ENCODE measurements at places on chromosomes 1 and 21.
A peak's percentile ranks its signal among the peaks of the same experiment; 100 is the strongest.

DNA sequence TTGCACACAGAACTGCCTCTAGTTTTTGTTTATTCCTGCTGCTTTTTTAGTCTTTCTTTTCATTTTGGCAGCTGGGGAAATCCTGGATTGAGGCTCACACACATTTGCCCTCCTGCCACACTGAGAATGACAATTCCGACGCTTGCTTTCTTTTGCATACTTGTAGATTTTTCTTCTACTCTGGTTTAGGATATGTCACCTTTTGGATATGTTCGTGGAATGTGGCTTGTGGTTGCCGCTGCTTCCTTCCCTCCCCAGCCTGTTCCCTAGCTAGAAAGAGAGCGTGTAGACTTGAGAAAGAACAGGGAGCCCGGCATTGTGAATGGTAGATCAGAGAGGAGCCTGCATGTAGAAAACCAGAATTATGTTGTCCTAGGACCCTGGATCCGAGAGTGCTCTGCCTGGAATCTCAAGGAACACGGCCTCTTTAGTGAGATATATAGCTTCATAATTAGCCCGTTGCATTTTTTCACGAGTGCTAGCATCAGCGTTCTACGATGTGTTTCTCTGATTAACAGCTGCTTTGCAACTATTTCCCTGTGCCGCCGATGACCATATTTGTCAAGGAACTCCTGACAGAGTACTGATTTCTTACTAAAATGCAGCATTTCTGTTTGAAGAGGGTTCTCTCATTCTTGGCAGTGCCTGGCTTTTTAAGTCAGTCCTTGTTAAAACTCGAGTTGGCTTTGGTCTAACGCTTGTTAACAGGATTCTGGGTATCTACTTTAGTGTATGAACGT, 56.2 kb downstream of the PEX14 start:
- DNase-seq = no peak

DNA sequence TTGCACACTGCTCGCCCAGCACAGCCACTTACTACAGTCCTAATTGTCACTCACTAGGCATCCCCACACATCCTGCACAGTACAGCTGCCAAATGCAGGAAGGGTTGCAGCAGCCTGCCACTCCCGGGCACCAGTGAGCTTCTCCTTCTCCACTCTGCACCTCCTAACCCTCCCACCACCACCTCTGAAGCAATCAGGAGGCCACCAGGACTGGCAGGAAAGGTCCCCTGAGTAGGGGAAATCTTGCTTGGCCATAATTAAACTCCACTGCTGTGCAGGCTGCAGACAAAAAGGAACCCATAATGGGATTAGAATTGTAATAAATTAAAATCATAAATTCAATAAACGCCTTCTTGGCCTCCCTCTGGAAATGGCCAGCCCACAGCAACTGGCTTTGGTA, 31.8 kb downstream of the FBXO2 start:
- DNase-seq = no peak

GRCh38 chr21:43211760-43212115, 42.9 kb downstream of the CRYAA start:
- DNase-seq = no peak

DNA sequence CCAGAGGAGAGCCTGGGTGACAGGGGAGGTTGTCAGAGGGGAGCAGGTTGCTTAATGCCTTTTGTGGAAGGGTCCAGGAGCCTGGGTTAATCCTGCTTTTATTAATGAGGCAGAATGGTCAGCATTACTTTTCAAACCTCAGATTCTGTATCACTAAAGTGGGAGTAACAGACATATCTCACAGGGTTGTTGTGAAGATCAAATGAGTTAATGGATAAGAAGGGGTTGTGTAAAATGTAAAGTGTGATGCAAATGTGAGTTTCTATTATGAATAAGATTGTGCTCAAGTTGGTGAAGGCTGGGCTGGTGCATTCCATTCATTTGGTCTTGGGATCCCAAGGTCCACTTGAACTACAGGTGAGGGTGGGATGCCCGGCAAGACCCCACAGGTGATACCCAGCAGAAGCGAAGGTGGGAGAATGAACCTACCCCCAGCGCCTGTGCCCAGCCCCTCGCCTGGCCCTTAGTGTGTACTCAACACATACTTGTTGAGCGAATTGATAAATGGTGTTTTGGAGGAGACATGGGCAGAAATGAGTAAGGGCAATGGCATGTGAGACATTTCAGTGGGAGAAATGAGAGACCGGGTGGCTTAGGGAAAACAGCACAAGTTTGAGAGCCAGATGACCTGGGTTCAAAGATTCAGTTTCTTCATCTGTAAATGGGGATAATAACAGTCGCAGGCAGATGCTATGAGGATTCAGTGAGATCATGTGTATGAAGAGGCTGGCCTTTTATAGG, 6.2 kb downstream of the SLC26A9 start:
- DNase-seq = no peak

- no peak for DNase-seq
These were observed 113.9 kb downstream of the ATP5PO start for GRCh38 chr21:33801424-33802405.

DNA sequence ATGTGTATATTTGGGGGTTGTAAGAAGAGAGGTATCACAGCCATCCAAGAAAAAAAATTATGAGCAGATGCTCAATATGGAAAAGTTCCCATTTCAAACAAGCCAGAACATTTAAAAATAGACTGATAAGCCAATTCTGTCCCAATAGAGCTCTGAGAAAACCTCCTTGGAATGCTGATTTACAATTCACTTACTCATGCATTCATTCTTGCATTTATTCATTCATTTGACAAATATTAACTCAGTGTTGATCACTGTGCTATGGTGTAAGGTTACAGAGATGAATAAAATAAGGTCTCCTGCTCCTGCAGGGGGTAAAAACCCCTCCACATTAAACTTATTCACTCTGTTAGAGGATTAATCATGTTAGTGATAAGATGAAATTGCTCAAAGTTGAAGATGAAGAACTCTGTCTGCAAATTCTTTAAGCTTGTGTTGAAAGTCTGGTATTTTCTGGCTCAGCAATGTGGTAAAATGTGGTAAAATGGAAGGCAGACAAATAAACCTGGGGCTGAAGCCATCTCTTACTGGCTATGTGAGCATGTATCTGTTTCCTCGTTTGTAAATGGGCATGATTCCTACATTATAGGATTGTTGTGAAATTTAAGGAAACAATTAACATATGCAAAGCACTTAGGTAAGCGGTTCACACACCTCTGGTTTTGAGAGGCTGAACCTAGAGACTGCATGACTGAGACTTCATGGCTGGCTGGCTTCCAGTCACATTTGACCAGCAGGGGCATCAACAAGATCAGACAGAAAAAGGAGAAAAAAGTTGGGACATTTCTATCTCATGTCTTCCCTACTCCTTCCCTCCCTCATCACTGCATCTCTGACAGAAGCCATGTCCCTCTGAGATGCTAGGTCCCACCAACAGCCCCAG, 45.0 kb upstream of the DAB1 start:
- no peak for DNase-seq

DNA sequence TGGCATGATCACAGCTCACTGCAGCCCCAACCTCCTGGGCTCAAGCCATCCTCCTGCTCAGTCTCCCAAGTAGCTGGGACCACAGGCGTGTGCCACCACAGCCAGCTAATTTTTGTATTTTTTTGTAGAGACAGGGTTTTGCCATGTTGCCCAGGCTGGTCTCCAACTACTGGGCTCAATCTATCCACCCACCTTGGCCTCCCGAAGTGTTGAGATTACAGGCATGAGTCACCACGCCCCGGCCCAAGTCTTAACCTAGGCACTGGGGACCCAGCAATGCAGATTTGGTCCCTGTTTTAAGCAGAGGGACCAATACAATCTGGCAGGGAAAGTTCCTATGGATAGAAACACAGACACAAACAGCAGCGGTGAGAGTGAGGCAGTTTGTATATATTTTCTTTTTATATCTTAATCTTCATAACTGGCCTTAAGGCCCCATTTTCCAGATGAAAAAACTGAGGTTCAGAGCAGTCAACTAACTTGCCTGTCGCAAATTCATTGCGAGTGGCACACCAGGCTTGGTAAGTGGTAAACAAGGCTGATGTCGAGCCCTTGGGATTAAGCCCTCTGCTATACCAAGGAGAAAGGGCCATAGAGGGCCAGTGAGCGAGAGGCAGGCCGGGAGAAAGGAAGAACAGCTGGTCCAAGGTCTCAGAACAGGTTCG, 77.8 kb upstream of the TINAGL1 start:
- DNase-seq = no peak

DNA sequence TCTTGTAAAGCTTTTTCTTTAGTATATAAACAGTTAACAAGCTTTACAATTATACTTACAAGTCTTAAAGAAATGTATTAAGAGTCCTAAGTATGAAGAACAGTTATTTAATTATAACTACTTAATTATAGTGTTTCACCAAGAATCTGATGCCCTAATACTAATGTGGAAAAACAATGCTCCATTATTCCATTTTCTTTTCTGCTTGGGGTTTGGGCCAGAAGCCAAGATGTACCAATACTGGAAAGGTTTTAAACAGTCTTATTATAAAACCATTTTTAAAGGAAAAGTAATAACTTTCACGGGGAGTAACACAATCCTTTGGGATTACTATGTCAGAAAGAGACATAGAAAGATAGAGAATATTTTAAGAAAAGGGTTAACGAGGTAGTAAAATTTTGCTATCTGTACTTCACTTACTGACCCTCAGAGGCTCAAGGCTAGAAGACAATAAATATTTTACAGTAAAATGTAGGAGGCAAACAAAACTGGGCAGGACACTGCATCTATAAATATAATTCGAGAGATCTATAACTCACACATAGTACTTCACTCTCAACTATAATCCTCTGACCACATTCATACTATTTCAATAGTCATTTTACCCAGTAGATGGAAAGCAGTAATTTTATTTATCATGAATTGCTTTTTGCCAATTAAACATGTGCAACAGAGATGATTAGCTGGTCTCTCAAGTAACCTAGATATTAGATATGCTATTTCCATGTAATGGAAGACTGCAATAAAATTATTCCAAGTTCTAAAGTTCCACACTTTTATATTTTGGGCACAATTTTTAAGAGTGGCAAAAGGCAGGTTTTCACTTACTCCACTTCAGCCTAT, 63.9 kb downstream of the LTN1 start:
- DNase-seq = no peak

- DNase-seq = no peak
These were observed 34.7 kb upstream of the C1orf115 start for GRCh38 chr1:220655509-220655908.

DNA sequence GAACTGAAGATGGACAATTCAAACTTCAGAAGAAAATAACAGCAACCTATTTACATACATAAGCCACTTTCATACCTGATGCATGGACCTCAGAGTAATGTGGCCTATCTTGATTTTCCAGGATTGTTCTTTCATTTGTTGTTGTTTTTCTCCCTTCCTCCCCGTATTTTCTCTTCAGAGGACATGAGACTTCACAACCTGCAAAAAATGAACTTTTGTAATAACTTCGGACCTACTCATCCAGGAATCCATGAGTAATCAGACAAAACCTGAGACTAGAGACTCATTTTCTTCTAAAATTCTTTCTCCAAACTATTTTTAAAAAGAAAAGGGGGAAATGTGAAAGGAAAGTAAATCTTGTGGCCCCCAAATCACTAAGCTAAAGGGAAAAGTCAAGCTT, 17.6 kb upstream of the PLA2G5 start:
- DNase-seq = no peak

- no peak for DNase-seq
These were observed 64.5 kb downstream of the NPHP4 start for GRCh38 chr1:5927506-5928370.

- peak; percentile 83 for DNase-seq
These were observed 6.1 kb upstream of the IGSF8 start for GRCh38 chr1:160104486-160104885.

DNA sequence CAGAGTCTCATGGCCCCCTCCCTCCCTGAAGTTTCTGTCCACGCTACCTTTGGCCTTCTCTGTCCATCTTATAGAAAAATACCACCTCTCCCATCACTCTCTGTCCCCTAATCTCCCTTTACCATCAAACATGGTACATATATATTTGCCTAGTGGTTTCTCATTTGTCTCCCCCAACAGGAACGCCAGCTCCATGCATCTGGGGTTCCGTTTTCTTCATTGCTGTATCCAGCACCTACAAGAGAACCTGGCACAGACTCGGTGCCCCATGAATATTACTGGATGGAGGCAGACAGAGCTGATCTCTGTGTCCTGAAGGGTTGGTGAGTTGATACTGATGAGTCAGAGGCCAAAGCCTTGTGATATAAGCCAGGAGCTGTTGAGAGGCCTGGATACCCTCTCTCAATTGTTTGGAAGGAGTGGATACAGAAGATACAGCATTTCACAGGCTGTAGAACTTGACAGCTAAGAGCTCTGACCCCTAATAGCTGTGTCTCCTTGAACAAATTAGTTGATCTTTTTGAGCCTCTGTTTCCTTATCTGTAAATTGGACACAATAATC, 21.9 kb downstream of the HEYL start:
- DNase-seq = no peak

GRCh38 chr1:6517435-6517851, 26.0 kb upstream of the PLEKHG5 start:
- no peak for DNase-seq

DNA sequence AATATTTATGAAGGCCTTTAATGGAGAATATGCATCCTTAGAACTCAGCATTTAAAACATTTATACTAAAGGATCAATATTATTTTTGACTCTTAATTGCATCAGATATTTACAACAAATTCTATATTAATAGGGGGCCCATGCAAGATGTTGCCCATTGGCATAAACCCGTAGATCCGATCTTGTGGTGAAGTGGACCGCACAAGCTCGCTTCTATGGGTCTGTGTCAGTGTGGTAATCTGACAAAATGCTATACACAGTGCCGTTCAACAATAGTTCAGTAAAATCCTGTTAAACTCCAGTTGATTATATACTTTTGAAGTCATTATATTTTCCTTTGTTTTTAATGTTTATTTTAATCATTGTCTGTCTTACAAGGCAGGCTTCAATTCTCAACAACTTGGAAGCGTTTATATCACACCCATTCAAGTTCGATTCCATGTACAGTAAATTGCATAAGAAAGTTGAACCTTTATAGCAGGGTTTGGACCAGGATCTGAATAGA, 809.2 kb downstream of the USP25 start:
- no peak for DNase-seq

DNA sequence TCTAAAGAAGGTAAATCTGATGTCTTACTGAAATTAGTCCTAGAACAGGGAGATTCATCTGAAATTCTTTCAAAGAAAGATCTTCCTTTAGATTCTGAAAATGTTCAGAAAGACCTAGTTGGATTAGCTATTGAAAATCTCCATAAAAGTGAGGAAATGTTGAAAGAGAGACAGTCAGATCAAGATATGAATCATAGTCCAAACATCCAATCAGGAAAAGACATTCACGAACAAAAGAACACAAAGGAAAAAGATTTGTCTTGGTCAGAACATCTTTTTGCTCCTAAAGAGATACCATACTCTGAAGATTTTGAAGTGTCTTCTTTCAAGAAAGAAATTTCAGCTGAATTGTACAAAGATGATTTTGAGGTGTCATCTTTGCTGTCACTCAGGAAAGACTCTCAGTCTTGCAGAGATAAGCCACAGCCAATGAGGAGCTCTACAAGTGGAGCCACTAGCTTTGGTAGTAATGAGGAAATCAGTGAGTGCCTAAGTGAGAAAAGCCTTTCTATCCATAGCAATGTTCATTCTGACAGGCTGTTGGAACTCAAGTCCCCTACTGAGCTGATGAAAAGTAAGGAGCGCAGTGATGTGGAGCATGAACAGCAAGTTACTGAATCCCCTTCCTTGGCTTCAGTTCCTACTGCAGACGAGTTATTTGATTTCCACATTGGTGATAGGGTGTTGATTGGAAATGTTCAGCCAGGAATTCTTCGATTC, 61.6 kb upstream of the QSOX1 start:
- DNase-seq = no peak

- peak; percentile 50 for DNase-seq
These were observed 27.3 kb upstream of the EPHA2 start for GRCh38 chr1:16183179-16183578.

GRCh38 chr1:219399446-219399845, 213.5 kb downstream of the ZC3H11B start:
- no peak for DNase-seq
